ENCODE measurements at places on chromosomes 2 and 18. TPM values are rescaled to one million over a fixed set of nuclear protein-coding genes. Genes with fewer than 3 reads are reported as not detected.

DNA sequence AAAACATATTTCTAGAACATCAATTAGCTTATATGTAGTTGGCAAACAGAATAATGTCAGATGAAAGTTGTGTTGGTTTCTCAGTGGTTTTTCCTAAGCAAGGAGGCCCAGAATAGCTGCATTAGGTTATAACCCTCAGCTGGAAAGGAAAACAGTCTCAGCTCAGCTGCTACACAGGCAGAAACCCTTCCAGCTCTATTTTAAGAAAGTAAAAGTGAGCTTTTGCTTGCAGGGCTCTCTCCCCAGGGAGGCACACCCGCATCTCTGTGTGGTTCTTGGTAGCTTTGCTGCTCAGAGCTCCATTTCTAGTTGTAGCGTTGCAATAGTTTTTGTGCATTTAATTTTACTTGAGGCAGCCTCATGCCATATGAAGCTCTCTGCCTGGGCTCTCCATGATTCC, 54.6 kb downstream of the PIKFYVE start:
- DNase-seq: peak; percentile 64

CPLX4 gene
- total RNA-seq: not detected

DNA sequence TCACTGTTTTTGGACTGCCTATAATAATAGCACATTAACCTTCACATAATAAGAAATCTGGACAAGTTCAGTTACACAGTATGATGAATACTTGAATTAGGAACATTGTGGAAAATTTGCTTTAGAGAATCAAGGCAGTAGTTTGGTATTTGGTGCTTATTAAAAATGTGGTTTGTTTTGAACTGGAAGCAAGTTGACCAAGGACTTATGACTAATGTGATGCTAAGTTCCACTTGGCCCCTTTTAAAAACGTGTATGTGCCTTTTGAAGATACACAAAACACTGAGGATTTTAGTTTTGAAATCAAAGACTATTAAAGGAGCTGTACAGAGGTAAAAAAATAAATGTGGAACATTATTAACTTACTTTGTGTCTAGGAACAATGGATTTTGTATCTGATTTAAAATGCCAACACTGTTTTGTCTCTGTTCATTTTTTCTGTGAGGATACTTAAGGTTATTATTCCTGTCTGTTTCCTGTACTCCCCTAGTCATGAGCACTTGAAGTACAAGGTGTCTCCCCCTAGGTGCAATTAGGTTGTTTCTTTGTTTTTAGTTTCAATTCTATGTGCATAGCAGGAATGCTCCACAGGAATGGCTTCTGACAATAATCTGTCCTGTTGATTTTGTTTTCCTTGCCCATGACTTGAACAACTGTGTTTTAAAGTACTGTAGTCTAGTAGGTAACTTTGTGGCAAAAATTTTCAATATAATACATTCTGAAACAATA, 49.6 kb upstream of the PTH2R start:
- no peak for DNase-seq

GRCh38 chr2:7392076-7392787, 475.0 kb downstream of the RNF144A start:
- DNase-seq: no peak

DYSF gene
- 0.17 TPM for total RNA-seq

GRCh38 chr2:55490554-55490953, 29.0 kb upstream of the CFAP36 start:
- no peak for DNase-seq

YIPF4 gene
- total RNA-seq: 38.0 TPM

C2orf80 gene
- total RNA-seq: not detected

DNA sequence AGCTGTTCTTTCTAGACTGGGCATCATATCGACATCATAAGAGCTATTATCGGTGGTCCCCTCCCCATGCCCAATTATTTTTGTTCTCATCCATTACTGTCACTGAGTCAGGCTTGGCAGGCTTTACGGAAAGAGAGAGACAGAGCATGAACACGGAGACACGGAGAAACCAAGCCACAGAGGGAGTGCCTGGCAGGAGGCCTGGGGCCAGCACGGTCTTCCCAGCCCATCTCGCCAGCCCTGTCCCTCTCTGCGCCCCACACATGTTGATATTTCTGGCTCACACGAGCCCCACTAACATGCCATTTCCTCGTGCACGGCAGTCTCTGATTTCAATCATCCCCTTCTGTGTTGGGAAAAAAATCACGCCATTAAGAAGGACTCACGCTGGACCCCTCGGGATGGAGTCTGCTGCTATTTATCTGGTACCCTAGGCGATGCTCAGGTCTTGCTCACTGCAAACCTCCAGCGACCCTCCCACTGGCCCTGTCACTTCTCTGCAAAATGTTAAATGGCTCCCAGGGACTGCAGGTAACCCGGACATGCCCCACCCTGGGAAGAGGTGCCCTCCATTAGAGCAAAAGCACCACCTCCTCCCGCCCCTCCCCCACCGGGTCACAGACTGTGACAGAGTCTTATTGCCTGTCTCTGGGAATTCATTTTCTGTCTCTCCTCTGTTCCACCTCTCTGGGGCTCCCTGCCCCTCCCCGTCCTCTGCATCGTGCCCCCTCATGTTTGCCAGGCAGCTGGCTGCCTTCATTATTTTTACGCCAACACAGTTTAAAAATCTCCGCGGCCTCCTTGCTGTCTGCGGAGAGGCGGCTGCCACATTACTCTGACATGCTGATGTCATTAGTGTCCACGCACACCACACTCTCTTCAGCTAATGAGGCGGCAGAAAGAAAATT, 40.1 kb upstream of the GBX2 start:
- no peak for DNase-seq

PLGLB1 gene
- 16.9 TPM for total RNA-seq

OTOS gene
- not detected for total RNA-seq

GRCh38 chr2:96103187-96103601, 13.2 kb downstream of the ADRA2B start:
- no peak for DNase-seq

- no peak for DNase-seq
Observed at GRCh38 chr18:72819050-72819449, 48.7 kb downstream of the NETO1 start.

GATA6 gene
- total RNA-seq: not detected
